CD4-positive, alpha-beta T cell (primary cell): ENCODE measurements at places on chromosomes 2 and 18.

- no peak for DNase-seq
Observed at GRCh38 chr2:25230198-25230947, 62.0 kb upstream of the POMC start.

DNA sequence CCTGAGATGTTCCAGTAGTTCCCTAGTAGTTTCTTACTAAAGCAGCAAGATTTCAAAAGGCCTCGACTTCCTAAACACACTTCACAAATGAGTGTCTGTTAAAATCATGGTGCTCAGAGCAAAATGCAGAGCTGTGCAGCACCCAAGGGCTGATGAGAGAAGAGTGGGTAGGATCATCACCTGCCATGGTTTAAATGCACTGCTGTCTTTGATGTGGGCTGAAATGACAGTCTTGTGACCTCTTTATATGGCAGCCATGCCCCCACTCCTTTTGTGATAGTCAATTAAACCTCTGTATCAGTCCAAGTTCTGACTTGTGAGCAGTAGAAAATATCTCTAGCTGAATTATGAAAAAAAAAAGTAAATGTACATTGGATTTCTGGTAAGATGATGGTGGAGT is 107.1 kb downstream of the TFCP2L1 start:
- DNase-seq, result no peak

- DNase-seq, result no peak
Observed at GRCh38 chr2:37421686-37422085, 77.3 kb downstream of the QPCT start.

DNA sequence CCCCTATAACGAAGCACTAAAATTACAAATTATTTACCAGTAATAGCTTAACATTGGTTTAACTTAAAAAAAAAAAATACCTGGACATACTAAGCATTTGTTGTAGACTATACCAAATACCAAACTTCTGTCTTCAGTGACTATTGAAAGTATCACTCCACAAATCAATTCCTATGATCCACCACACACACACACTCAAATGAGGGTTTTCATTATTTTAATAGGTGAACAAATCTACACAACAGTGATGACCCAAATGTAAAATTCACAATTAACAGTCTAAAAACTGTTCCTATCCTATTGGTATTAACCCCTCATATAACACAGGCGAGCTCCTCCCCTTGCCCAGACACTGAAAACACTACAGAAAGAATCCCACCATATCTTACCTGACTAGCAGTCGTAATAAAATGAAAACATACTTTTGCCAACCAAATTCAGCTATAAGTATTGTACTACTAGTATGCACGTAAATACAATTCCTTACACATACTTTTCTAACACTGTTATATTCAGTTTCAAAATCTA is 2.5 kb downstream of the SP3 start:
- no peak for DNase-seq

DNA sequence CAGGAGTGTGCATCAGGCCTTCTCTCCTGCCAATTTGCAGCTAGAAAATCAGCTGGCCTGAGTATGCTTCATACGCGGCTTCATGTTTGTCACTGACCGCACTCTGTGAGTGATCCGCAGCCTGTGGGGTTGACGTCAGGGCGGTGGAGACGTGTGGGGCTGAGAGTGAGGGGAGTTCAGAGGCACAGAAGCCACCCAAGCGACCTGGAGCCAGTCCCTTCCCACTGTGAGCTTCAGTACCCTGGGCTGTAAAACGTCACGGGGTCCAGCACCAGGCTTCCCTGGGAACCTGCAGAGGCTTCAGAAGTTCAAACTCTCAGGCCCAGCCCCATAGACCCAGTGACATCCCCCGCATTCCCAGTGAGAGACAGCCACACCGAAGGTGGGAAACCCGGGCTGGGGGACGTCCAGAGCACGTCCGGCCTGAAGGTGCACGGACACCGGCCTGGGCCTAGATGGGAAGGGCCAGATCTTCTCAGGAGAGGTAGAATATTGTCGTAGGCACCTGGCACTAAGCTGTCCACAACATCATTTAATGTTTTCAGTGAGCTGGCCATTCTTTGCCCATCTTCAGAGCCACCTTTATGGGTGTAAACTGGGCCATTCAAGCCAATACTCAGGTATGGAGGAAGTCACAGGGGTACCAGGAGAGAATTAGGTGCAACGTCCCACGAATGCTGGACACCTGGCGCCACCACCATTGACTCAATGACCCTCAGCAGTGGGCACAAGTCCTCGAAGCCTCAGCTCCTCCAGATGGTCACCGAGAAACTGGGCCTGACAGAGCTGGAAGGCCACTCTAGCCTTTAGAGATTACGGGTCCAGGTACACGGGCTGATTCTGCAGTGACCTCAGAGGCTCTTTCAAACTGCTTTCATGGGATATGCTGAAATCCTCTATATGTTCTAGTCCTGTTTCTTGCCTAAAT is 235.6 kb upstream of the MYT1L start:
- peak; percentile 19 for DNase-seq

GRCh38 chr2:114929225-114929624 is 486.8 kb downstream of the DPP10 start:
- no peak for DNase-seq

- no peak for DNase-seq
Observed at GRCh38 chr2:198710562-198710961, 747.2 kb downstream of the SATB2 start.

- DNase-seq, result no peak
Observed at GRCh38 chr2:224268441-224268840, 133.5 kb downstream of the FAM124B start.

GRCh38 chr2:149761611-149762010 is 174.0 kb upstream of the MMADHC start:
- no peak for DNase-seq

- no peak for DNase-seq
Observed at GRCh38 chr2:200615247-200615646, 29.4 kb downstream of the AOX1 start.

- DNase-seq, result no peak
Observed at GRCh38 chr2:130310881-130311280, 31.8 kb upstream of the IMP4 start.

- DNase-seq, result no peak
Observed at GRCh38 chr2:9797681-9798556, 45.4 kb upstream of the TAF1B start.

DNA sequence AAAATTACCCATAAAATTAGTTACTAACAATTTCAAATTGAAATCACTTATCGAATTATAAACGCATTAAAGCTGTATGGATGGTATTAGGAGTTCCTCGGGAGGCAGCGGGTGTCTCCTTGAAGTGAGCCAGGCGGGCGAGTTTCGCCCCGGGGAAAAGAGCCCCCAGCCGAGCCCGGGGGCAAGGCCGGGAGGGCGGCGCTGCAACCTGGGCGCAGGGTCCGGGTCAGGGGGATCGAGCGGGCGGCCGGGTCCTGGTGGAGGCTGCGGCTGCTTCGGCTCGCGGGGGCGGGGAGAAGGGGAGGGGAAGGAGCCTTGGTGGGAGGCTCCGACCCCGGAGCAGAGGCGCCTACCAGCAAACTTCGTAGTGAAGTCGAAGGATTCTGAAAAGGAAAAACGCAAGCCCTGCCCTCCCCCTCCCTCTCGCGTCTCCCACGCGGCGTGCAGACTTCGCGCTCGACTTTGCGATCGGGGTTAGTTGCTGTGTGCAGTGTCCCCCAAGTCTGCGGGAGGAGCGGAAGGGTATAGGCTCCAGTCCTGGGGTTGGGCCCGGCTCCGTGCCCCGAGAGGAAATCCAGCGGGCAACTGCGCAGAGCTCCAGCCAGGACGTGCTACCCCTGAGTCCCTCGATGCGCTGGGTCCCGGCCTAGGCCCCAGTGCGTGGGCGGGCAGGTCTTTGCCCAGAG is 140.8 kb downstream of the MEIS1 start:
- no peak for DNase-seq

DNA sequence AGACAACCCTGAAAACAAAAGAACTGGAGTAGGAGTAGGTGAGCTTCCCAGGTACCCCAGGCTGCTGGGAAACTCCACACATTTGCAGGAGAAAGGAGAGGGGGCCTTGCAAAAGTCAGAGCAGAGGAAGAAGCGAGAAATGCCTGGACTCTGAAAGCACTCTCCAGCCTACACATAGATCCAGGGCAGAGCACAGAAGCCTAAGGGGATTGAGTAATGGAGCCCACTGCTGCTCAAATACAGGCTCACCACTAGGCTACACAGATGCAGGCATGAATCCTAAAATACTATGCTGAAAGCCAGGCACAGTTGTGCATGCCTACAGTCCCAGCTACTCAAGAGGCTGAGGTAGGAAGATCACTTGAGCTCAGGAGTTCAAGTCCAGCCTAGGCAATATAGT is 33.4 kb downstream of the OSBPL1A start:
- DNase-seq, result no peak

DNA sequence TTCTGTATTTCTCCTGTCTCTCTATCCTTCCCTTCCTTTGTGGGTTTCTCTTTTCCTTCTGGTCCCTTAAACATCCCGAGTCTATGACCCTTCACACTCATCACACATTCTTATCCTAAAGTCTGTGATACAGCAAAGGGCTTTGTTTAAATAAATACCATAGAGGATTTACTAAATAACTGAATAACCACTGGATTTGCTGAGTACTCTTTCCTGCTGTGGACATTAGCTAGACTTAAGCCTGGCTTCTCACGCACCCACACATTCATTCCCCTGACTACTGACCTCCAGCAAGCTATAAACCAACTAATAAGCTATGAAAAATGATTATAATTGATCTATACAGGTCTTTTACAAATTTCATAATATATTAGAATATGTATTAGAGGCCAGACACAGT is 76.6 kb downstream of the COL4A3 start:
- DNase-seq, result no peak

GRCh38 chr18:50312296-50313030 is 25.0 kb upstream of the CXXC1 start:
- no peak for DNase-seq

- no peak for DNase-seq
Observed at GRCh38 chr18:58977801-58978200, 113.1 kb downstream of the ZNF532 start.

DNA sequence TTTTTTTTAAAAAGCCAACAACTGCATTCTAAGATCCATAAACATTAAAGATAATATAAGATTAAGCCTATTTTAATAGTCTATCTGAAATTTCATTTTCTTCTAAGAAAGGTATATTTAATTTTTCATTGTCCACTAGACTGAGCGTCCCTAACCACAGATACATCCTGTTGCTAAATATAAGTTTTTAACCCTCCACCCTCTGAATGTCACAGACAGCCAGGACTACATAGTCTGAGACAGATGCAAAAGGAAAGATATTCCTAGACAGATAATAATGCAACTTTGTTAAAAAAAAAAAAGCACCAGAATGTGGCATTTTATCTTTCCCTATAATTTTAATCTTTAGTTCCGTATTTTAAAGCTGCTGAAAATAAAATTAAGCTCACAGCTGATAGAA is 114.6 kb downstream of the ZEB2 start:
- no peak for DNase-seq

DNA sequence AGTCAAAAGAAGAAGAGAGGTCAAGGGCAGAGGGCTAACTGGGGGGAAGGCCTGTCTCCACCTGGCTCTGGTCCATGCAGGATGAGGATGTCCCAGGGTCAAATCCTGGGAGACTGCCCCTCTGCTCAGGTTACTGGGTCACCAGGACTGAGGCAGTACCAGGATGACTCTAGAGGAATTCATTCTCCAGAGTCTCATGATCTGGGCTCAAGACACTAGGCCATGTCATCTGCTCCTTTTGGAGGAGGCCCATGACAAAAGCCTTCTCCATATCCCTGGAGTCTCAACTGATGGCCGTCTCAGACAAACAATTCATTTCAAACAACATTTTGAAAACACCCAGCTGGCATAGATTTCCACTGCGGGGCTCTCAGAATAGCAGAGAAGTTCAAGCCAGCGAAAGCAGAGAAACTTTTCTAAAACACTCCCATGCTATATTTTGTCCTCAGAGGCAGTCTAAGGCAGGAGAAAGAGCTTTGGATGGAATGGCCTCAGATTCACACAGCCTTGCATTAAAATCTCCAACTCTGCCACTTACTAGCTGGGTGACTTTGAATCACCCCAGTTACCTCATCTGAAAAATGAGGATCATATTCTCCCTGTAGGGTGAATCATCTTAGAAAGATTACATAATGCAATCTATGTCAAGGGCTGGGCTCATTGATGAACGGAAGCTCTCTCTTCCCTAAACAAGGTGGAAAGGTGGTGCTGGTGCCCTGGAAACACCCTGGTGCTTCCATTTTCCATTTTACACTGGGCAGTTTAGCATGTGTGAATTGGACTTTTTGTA is 48.8 kb upstream of the LCLAT1 start:
- no peak for DNase-seq

- DNase-seq, result no peak
Observed at GRCh38 chr2:124763611-124764010, 738.5 kb downstream of the CNTNAP5 start.

DNA sequence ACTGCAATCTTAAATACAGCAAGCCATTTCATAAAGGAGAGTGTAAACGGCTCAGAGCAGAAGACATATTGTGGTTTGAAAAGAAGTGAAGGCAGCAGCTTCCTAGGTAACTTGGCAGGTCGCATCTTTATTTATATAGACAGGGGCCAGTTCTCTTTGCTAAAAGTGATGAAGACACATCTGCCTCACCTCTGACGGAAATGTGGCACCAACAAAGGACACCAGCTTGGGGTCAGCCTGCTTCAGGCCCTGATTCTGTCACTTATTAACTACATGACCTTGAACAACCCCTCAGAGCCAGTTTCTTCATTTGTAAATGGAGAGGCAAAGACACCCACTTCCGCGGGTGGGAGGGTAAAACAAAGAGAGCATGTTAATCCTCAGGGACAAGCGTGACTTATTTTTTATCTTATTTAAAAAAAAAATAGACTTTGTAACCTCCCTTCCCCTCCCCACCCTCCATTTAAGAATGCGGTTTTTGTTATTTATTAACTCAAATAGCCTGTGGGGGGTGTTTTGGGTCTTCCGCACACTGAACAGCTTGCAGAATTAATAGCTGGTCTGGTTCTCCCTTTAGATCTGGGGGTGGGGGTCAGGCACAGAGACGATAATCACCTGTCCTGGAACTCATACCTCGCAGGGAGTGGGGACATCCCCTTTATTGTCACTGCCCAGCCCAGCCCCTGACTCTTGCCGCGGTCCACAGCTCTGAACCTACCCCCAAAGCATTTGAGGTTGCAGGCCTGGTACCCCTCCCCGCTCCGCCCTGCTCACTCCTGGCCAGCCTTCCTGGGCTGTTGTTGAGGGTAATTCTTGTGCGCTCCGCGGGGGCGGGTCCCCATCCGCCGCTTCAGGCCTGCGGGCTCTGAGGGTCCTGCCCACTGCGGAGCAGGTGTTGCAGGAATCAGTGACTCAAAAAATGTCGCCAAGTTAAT is 64.2 kb upstream of the TMEM17 start:
- DNase-seq, result no peak

- no peak for DNase-seq
Observed at GRCh38 chr18:48952287-48953103, 1.7 kb upstream of the SMAD7 start.

GRCh38 chr18:12750715-12751502 is 48.1 kb downstream of the PSMG2 start:
- no peak for DNase-seq

GRCh38 chr2:10249798-10250197 is 52.9 kb upstream of the HPCAL1 start:
- no peak for DNase-seq

DNA sequence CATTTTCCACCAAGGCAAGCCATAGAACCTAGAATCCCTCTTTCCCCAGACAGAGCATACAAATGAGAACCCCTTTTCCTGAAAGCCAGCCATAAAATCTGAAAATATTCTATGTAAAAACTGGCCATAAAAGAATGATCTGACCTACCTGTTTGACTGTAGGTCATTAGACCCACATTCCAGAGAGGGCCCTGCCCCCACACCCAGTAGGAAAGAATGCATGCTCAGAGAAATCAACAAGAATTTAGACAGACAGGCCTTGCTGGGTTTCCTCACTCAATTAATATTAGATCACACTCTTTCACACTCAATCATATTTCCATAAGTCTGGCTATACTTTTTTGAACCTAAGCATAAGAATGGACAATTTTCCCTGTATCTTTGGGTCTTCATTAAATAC is 929.5 kb downstream of the ERBB4 start:
- DNase-seq, result no peak
